Endothelial cell (in vitro differentiated cells): ENCODE measurements at places on chromosomes 13 and 19.

DNA sequence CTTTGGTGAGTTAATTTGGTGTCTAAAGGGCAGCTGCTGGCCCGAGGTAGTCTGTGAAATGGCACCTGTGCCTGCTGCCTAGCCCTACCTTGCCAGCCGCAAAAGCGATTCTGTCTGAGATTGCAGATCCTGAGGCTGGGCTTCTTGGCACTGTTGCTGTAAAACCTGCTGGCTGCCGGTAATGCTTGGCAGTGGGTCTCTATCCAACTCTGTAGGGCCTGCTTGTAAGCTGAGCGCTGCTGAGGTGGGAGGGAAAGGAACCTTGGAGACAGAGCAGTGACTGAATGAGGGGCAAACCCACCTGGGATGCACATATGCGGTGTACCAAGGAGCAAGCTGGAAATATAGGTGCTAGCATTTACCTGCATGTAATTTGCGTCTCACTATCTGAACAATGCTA is 11.7 kb downstream of the LCP1 start:
- no peaks in the 10 kb centered on the region for H3K27me3 ChIP-seq
- H3K36me3 ChIP-seq, result no peaks in the 10 kb centered on the region
- DNase-seq, result no peak
- no peak overlapping the region for H3K27ac ChIP-seq
- no peak overlapping the region for H3K4me3 ChIP-seq

- no peak overlapping the region for H3K27ac ChIP-seq
- no peak overlapping the region for H3K4me3 ChIP-seq
- H3K27me3 ChIP-seq, result peaks cover 1% of the 10 kb centered on the region
- H3K4me1 ChIP-seq, result peaks cover 12% of the 10 kb centered on the region
- H3K36me3 ChIP-seq, result no peaks in the 10 kb centered on the region
Measured at GRCh38 chr13:62280590-62280989, 864.9 kb upstream of the PCDH20 start.

- no peaks in the 10 kb centered on the region for H3K36me3 ChIP-seq
- H3K27me3 ChIP-seq, result no peaks in the 10 kb centered on the region
- no peak overlapping the region for H3K4me3 ChIP-seq
- H3K4me1 ChIP-seq, result peaks cover 10% of the 10 kb centered on the region
Measured at GRCh38 chr13:39913928-39914327, 258.5 kb downstream of the COG6 start.

DNA sequence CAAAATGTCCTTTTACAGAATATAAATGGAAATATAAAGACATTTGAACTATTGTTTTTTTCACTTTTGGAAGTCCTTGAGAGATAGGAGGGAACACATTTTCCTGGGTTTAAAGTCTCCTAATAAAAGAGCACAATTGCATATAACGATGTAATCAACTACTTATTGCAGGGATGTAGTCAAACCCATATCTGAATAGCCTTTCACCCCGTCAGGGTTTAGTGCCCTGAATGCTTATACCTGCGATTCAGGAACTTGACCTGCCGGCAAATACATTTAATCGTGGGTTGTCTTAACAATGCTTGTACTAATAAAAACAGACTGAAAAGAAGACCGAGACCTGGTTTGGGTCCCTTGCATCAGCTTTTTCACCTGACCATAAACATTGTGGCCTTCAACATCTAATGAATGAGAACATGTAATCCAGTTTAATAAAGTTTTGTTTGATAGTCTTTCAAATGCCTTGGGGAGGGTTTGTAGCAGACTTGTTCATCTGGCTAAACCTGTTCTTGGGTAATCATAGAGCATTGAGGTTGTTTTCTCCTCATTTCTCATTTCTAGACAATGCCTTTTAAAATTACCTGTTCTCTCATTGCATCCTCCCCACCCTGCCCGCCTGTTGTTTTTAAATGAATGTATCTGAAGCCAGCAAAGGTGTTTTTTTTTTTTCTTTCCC is 7.0 kb downstream of the KLF5 start:
- peaks cover 5% of the 10 kb centered on the region for H3K27me3 ChIP-seq
- H3K4me1 ChIP-seq, result no peaks in the 10 kb centered on the region
- no peaks in the 10 kb centered on the region for H3K36me3 ChIP-seq
- H3K27ac ChIP-seq, result no peak overlapping the region

DNA sequence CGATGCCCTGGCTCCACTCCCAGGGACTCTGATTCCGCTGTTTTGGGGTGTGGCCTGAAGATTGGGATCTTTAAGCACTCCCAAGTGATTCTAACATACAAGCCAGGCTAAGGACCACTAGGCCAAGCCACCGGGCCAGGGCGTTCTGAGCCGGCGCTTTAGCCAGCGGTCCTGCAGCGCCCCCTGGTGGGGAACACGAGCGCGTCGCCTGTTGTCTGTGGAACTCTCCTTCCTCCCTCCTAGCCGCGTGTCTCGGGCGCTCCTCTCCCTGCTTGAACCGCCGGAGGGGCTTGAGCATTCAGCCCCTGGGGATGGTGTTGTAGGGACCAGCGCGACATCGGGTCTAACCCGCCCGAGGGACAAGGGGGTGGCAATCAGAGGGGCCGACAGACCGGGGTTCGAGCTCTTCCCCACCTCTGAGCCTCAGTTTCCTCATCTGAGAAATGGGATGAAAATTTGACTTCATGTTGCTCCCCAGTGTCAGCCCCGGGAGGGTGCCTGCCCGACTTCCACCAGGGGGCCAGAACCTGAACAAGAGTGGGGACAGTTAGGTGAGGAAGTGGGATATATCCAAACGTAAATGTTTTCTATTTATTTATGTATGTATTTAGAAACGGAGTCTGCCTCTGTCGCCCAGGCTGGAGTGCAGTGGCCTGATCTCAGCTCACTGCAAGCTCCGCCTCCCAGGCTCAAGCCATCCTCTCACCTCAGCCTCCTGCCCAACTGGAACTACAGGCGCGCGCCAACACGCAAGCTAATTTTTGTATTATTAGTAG is 18.0 kb upstream of the PNMA8B start:
- no peaks in the 10 kb centered on the region for H3K36me3 ChIP-seq
- no peak overlapping the region for H3K27ac ChIP-seq
- DNase-seq, result peak; percentile 96
- H3K4me3 ChIP-seq, result no peak overlapping the region
- H3K27me3 ChIP-seq, result peaks cover 4% of the 10 kb centered on the region

GRCh38 chr19:38289955-38290354 is 14.1 kb upstream of the C19orf33 start:
- H3K4me1 ChIP-seq, result no peaks in the 10 kb centered on the region
- H3K4me3 ChIP-seq, result no peak overlapping the region
- H3K27ac ChIP-seq, result no peak overlapping the region
- peaks cover 13% of the 10 kb centered on the region for H3K36me3 ChIP-seq
- H3K27me3 ChIP-seq, result peaks cover 4% of the 10 kb centered on the region

- DNase-seq, result no peak
- H3K36me3 ChIP-seq, result peaks cover 5% of the 10 kb centered on the region
- peak overlapping the region; percentile 95 for H3K4me3 ChIP-seq
- H3K27me3 ChIP-seq, result peaks cover 1% of the 10 kb centered on the region
- peak overlapping the region; percentile 93 for H3K27ac ChIP-seq
Measured at GRCh38 chr19:10603084-10603872, 16.2 kb upstream of the AP1M2 start.

- peaks cover 4% of the 10 kb centered on the region for H3K36me3 ChIP-seq
- no peak for DNase-seq
- no peak overlapping the region for H3K27ac ChIP-seq
Measured at GRCh38 chr13:25064396-25064795, 31.5 kb upstream of the PABPC3 start.

DNA sequence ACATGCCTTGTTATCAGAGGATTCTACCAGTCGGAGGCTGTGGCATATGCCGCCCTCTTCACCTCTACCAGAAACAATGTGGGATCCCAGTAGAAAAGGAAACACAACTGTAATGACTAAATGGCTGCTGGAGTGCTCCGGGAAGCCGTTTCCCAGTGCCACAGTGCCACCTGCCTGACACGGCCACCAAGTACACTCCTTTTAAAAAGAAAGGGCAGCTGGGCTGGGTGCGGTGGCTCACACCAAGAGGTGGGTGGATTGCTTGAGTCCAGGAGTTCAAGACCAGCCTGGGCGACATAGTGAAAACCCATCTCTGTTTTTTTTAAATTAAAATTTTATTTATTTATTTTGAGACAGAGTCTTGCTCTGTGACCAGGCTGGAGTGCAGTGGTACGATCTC is 67.3 kb downstream of the TRPM4 start:
- H3K36me3 ChIP-seq, result peaks cover 4% of the 10 kb centered on the region
- DNase-seq, result peak; percentile 74
- H3K4me3 ChIP-seq, result no peak overlapping the region
- peaks cover 6% of the 10 kb centered on the region for H3K27me3 ChIP-seq
- no peak overlapping the region for H3K27ac ChIP-seq
- no peaks in the 10 kb centered on the region for H3K4me1 ChIP-seq

DNA sequence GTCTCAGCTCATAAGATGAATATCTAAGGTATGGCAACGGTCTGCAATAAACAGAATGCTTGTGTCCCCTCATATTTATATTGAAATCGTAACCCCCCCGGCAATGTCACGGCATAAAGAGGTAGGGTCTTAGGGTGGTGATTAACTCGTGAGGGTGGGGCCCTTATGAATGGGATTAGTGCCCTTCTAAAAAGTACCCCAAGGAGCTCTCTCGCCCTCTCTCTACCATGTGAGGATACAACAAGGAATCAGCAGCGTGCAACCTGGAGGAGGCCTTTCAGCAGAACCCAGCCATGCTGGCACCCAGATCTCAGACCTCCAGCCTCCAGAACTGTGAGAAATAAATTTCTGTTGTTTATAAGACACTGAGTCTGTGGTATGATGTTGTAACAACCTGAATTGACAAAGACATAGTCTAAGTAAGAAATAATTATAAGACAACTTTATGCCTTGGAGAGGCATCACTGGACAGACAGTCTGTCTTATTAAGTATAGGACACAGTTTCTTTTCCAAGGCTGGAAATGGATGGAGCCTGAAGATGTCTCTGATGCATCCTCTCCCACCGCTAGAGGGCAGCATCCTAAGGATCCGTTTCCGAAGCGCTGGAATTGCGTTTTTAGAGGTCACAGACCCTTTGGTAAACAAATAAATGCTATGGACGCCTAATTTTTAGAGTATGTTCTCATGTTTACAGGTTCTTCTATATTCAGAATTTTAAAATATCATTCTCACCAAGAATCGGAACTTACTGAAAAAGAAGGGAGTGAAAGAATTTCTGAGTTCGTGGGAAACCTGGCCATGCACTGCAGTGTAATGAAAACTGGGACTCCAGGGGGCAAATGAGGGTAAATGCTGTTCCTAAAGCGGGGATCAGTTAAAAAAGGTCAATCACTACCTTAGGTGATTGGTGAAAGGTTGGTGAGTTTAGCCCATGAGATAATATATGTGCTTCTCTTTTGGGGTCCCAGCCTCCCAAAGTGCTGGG is 13.3 kb upstream of the LEUTX start:
- peak; percentile 67 for DNase-seq
- H3K4me1 ChIP-seq, result no peaks in the 10 kb centered on the region
- H3K27me3 ChIP-seq, result no peaks in the 10 kb centered on the region
- H3K36me3 ChIP-seq, result no peaks in the 10 kb centered on the region

GRCh38 chr13:30268673-30269072 is 38.7 kb downstream of the KATNAL1 start:
- H3K27ac ChIP-seq, result no peak overlapping the region
- DNase-seq, result no peak
- H3K4me1 ChIP-seq, result peaks cover 6% of the 10 kb centered on the region
- peaks cover 17% of the 10 kb centered on the region for H3K36me3 ChIP-seq

GRCh38 chr19:35295792-35296462 is 4.0 kb downstream of the MAG start:
- H3K36me3 ChIP-seq, result no peaks in the 10 kb centered on the region
- H3K4me3 ChIP-seq, result no peak overlapping the region
- H3K27ac ChIP-seq, result no peak overlapping the region
- no peaks in the 10 kb centered on the region for H3K27me3 ChIP-seq
- H3K4me1 ChIP-seq, result no peaks in the 10 kb centered on the region

GRCh38 chr19:48295458-48295857 is 25.6 kb downstream of the ZNF114 start:
- peaks cover 6% of the 10 kb centered on the region for H3K4me1 ChIP-seq
- DNase-seq, result no peak
- H3K27ac ChIP-seq, result no peak overlapping the region
- H3K4me3 ChIP-seq, result no peak overlapping the region
- H3K27me3 ChIP-seq, result peaks cover 11% of the 10 kb centered on the region
- no peaks in the 10 kb centered on the region for H3K36me3 ChIP-seq

DNA sequence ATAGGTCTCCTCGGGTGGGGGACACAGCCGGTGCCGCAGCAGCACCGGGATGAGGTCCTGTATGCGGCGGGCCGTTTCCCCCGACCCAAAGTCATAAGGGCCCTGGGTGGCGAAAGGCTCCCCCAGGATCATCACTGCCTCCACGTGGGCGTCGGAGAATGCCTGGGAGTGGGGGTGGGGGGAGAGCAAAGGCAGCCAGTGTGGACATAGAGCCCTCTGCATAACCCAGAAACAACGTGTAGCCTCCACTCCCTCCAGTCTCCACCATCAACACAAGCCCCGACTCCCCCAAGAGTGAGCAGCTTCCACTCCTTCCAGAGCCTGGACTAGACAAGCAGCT is 1.7 kb upstream of the NUMBL start:
- H3K27me3 ChIP-seq, result peaks cover 12% of the 10 kb centered on the region
- peak overlapping the region; percentile 23 for H3K4me3 ChIP-seq
- DNase-seq, result no peak
- H3K4me1 ChIP-seq, result no peaks in the 10 kb centered on the region
- H3K36me3 ChIP-seq, result peaks cover 3% of the 10 kb centered on the region
- no peak overlapping the region for H3K27ac ChIP-seq

DNA sequence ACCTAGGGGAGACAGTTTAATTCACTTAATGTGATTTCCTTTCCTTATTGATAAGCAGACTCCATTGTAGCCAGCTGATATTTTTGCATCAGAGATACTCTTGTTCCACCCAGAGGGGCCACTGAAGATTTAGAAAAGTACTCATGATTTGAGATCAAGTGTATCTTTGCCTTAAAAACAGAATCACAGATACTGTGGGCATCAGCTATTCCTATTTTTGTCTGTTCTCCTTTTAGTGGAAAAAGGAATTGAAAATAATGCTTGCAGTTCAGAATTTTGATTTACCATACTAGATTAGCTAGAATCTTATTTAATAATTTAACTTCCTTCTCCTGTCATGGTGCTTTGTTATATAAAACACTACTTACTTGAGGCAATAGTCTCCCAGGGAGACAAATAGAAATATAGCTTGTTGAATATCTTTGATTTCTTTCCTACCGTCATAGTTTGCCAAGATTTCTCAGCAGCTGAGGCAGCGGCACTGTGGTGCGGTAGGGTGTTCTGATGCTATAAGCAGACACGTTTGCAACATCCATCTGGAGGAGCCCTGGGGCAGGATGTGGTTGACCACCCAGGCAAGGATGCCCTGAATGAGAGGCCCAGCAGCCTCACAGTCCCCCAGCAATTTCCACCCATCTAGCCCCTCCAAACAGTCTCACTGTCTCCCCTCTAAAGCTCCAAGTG is 47.0 kb upstream of the RAP2A start:
- no peak for DNase-seq
- H3K4me3 ChIP-seq, result peak overlapping the region; percentile 38
- H3K36me3 ChIP-seq, result peaks cover 53% of the 10 kb centered on the region
- H3K27me3 ChIP-seq, result peaks cover 8% of the 10 kb centered on the region

- H3K4me3 ChIP-seq, result peak overlapping the region; percentile 79
- peak overlapping the region; percentile 64 for H3K27ac ChIP-seq
- H3K27me3 ChIP-seq, result peaks cover 24% of the 10 kb centered on the region
Measured at GRCh38 chr19:1257475-1258162, 9.2 kb downstream of the MIDN start.

- peaks cover 30% of the 10 kb centered on the region for H3K36me3 ChIP-seq
- DNase-seq, result no peak
- no peak overlapping the region for H3K4me3 ChIP-seq
- no peaks in the 10 kb centered on the region for H3K4me1 ChIP-seq
Measured at GRCh38 chr19:23882493-23882892, 32.2 kb upstream of the ZNF726 start.
